ENCODE measurements at places on chromosomes 5 and 9. TPM values are rescaled to one million over a fixed set of nuclear protein-coding genes. Genes with fewer than 3 reads are reported as not detected.

GRCh38 chr9:86298873-86299272 is 16.5 kb upstream of the ISCA1 start:
- DNase-seq = no peak

- DNase-seq = no peak
Observed at GRCh38 chr5:65102976-65103711, 334.4 kb downstream of the CWC27 start.

The OLFML2A gene
- total RNA-seq = 5.4 TPM

The GARIN3 gene
- not detected for total RNA-seq
